ENCODE measurements at places on chromosomes 3 and 15.

DNA sequence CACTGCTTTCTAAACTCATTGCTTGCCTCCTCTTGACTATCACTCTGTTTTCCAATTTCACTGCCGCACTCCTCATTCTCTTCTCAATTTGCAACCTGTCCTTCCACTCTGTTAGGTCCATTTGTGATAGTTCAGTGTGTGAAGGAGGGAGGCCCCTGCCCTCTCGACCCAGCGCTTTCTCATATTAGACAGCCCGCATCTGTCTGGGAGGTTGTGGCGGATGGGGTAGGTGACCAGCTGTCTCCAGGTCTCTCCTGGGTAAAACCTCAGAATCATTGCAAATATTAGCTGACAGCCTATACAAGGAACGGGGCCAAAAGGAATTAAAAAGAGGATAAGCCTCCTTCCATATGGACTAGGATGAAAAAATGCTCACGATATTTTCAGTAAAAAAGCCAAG, 358.3 kb downstream of the SHQ1 start:
- no peak for DNase-seq

DNA sequence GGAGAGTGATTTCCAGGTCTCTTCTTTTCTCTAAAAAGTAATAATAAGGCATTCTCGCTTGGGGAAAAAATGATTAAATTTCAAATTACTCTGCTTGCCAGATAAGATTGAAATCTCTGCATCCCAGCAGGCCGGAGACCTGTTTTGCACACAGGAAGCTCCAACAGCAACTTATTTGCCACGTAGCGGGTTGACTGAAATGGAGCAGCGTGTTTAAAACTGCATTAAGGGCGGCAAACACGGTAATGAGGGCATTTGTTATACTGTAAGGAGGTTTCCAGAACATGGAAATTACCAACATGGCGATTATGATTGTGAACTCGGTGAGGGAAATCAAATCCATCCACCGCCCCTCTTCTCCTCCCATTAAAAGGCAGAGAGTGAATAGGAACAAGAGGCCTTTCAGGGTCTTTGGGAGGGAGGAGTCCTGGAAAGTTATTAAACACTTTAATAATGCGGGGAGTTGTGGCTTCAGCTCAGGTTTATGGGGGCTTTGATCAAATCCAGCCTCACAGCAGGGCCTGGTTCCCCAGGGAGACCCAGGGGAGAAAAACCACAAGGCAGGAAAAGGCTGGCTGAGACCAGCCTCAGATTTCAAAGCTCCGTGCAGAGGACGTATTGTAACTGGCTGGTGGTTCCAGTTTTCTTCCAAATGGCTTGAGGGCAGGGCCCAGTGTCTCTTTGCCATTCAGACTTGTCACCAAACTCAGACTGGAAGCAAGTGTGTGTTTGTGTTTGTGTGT, 242.3 kb downstream of the TLE3 start:
- DNase-seq, result no peak

- DNase-seq, result no peak
Observed at GRCh38 chr3:186990277-186990676, 60.0 kb downstream of the ST6GAL1 start.

- no peak for DNase-seq
Observed at GRCh38 chr3:58387650-58388546, 45.7 kb downstream of the PDHB start.

DNA sequence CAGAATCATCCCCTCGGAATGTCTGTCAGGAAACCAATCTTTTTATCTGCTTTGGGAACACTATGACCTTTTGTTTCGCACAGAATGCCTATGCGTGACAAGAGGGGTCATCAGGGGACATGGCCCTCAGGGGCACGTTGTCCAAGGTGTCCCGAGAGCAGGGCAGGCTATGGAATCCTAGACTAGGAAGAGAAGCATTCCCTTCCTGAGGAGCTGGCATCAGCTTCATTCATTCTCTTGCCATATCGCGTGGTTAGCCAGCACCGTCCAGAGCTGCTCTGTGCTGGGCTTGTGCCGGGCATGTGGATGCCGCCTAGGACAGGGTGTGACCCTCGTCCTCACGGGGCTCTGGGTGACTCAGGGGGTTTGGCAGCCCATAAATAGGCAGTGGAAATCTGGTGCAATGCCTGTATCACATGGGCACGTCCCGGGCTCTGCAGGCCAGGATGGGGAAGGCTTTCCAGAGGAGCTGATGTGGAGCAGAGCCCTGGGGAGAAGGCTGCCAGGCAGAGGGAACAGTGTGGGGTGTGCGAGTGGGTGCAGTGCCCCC, 117.8 kb downstream of the TMEM266 start:
- no peak for DNase-seq

DNA sequence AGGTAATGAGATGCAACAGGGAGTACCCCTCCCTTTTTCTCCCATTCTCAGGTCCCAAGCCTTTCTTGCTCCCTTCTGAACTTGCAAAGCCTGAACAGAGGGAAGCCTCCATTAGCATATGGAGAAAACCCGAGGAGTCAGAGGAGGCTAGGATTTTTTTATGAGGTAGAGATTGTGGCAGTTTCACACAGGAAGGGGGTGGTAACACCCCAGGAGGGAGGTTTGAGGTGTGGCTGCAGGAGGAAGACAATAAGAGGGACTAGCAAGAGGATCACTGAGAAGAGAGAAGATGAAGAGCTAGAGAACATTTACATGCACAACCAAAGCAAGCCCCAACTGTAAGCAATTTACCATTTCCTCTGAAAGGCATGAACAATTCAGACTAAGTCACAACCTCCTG, 322.7 kb downstream of the SV2B start:
- DNase-seq, result no peak

GRCh38 chr3:12809435-12809834, 13.0 kb downstream of the CAND2 start:
- no peak for DNase-seq

GRCh38 chr15:73755481-73755880, 2.3 kb upstream of the INSYN1 start:
- no peak for DNase-seq

DNA sequence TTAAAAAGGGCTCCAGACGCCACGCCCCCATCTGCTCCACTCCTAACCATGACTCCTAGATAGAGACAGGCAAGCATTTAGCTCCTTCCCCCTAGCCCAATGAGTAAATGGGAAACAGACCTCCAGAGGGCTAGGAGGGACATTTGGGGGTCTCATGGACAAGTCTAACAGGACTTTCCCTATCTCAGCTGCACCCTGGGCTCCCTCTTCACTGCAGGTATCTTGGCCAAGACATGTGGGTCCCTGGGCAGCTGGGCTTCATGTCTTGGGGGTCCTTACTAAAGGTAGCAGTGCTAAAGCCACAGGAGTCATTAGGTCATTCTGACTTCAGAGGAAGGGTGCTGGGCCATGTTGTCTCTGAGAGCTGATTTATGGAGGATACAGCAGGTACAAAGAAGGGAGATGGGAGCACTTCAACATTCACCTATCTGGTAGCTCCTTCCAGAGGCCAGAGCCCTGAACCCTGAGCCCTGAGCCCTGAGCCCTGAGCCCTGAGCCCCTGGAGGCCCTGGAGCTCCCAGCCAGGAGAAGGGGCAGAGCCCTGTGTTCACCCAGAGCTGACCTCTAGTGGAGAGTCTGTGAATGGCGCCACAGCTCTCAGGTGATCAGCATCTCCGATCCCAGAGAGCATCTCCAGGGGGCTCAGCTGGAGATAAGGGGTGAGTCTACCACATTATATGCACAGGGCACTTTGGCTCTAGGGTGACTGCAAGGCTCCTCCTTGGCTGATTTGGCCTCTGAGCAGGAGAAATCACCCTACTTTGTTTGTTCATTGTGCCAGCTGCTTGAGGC, 40.1 kb upstream of the EPHB1 start:
- DNase-seq, result peak; percentile 10

DNA sequence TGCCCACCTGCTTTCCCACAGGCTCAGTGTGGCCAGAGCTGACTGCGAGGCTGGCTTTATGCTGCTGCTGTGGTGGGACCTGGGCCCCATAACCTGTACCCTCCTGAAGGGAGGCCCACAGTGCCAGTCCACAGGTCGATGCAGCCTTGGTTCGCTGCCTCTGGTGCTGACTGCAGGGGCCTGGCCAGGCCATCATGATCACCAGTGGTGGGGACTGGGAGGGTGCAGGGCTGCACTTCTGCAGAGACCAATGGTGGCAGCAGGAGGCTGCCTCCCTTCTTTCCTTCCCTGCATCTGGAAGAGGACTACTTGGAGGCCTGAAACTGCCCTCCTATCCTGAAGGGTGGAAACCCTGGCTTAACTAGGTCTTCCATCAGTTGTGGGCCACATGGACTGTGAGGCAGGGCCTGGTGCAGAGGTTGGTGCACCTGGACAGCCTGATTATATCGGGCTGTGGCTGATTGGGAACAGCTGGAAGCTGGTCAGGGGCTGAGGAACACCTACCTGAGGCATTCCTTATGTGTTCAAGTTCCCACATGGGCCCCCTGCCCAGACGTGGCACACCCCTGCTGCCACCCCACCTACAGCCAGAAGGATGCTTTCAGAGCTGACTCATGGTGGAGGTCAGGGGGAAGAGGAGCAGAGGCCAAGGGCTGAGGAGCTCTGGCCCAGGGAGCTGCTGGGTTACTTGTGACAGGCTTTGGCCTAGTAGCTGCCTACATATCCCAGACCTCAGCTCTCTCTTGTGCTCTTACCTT, 29.8 kb downstream of the POMGNT2 start:
- no peak for DNase-seq

DNA sequence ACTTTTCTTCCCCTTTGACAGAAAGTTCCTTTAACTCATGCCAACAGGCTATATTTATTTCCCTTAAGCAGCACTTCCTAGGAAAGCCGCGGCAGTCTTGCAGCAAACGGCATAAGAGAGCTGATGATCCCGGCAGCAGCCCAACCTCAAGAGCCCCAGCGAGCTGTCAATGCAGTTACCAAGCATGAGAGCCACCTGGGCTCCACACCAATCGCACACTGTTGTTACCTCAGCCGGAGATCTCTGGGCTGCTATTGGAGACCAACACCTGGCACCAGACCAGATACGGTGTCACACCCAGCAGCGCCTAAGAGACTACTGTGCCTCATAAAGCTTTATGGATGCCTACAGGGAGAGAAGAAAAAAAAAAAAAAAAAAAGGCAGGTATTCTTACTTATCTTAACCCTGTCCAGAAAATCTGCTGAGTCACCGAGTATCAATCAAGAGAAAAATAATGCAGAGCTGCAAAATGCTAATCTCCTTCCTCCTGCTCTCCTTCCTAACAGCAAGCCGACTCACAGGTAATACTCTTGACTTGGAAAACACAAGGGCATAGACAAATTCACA, 11.7 kb downstream of the ABCC5 start:
- peak; percentile 78 for DNase-seq

DNA sequence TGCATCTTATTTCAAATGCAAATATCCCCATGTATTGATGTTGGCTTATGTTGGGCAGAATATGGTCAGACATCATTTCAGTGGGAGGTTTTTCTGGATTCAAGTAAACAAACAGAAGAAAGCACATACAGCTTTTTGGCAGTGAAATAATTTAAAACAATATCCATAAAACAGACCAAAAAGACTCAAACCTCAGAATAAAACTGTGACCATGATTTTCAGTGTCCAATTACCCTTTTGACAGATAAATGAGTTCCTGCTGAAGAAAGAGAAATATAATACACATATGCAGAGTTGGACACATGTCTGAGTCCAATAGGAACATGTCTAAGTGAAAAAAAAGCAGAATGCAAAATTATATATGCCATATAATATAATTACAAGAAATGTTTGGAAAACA, 39.1 kb downstream of the PXK start:
- no peak for DNase-seq

GRCh38 chr15:51837792-51838251, 8.4 kb downstream of the TMOD3 start:
- DNase-seq, result no peak

- DNase-seq, result no peak
Observed at GRCh38 chr3:16229681-16230080, 35.1 kb downstream of the DPH3 start.

DNA sequence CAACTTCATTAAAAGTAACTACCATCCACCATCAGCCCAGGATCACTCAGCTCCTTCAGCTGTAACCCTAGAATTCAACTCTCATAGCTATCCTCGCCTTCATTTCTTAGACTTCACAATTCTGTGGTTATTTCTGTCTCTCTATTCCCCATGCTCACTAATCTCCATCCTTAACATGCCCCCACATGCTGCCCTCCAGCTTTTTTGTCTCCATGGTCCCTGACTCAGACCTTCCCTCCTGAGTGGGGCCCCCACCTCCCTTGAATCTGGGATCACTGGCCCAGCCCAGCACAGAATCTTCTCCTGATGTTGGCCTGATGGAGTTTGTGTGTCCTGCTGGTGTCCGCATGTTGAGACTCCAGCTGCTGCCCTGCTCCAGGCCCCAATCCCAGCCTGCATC, 41.7 kb downstream of the CHST14 start:
- DNase-seq, result no peak

DNA sequence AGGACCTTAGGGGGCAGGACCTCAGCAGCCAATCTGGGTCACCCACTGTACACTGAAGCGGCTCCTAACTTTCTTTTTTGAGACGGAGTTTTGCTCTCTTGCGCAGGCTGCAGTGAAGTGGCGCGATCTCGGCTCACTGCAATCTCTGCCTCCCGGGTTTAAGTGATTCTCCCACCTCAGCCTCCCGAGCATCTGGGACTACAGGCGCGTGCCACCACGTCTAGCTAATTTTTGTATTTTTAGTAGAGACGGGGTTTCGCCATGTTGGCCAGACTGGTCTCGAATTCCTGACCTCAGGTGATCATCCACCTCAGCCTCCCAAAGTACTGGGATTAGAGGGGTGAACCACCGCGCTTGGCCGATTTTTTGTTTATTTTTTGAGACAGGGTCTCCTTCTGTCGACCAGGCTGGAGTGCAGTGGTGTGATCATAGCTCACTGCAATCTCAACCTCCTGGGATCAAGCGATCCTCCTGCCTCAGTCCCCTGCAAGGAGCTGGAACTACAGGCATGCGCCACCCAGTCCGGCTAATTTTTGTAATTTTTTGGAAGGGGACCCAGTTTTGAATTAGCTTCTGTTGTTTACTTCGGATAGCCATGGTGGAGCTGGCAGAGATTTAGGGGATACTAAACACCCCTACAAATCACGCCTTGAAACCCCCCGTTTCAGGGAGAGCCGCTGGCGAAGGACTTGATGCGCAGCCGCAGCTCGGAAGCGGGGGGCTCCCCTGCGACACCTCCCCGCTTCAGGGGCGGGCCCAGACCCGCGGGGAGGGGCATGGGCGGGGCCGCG, 1.5 kb upstream of the CLK3 start:
- DNase-seq, result no peak

GRCh38 chr15:26721232-26721967, 51.5 kb downstream of the GABRB3 start:
- DNase-seq, result no peak

GRCh38 chr3:171704002-171704401, 106.3 kb downstream of the PLD1 start:
- DNase-seq, result peak; percentile 28

- no peak for DNase-seq
Observed at GRCh38 chr3:157190380-157190872, 30.5 kb upstream of the CCNL1 start.

All from HCT116 (cell line).